ENCODE measurements at places on chromosomes 3 and 15.
A peak's percentile ranks its signal among the peaks of the same experiment; 100 is the strongest.

DNA sequence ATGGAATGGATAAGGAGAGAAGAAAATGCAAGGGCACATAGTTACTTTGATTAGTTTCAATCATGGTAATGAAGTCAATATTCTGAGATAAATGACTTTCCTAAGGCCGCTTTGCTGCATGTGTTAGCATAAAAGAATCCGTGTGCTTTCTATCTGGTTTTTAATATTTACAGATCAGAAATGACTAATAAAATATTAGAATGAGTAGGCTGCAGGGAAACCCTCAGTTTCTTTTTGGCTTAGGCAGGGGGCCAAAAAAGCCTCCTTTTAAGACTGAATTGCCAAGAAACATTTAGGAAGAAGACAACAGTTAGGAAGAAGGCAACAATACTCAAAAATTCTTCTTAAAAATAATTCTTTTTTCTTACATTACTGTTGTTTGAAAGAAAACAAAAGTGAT lies 11.6 kb downstream of the NEK11 start:
- DNase-seq = no peak

DNA sequence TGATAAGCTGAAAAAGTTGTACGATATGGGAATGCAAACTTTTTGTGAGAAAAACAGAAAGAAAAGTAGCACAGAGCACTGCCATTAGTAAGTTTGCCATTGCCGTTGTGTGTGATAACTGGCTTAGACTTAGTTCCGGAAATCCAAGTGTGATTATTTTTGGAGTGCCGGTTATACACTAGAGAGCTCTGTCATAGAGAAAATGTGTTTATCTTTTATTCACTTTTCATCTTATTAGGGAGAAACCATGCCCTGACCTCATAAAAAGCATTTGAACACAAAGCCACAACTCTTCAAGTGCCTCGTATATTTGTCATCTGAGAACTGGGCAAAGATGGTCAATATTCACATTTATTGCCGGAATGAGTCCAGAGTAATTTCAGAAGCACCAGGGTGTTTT lies 36.1 kb downstream of the CTDSPL start:
- no peak for DNase-seq

DNA sequence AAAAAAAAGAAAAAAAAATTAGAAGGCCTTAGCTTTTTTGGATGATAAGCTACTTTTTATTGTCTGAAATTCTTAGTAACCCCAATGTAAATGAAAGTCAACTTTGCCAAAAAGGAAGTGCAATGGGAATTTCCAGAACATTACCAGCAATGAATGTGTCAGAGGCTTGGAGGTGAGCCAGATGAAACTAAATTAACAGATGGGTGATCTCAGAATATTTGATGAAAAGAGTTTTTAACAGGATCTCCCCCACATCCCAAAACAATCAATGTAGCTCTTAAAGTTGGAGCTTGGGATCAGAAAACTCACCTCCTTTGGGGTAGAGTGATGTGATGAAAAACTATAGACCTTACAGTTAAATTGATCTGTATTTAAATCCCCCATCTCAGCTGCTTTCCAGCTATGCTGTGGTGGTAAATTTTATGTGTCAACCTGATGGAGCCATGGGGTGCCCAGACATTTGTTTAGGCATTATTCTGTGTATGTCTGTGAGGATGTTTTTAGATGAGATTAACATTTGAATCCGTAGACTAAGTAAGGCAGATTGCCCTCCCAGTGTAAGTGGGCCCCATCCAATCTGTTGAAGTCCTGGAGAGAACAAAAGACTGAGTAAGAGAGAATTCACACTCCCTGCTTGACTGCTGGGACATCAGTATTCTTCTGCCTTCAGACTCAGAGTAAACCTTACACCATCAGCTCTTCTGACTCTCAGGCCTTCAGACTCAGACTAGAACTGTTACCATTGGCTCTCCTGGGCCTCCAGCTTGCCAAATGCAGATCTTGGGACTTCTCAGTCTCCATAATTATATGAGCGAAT lies 84.3 kb upstream of the TNFSF10 start:
- no peak for DNase-seq

DNA sequence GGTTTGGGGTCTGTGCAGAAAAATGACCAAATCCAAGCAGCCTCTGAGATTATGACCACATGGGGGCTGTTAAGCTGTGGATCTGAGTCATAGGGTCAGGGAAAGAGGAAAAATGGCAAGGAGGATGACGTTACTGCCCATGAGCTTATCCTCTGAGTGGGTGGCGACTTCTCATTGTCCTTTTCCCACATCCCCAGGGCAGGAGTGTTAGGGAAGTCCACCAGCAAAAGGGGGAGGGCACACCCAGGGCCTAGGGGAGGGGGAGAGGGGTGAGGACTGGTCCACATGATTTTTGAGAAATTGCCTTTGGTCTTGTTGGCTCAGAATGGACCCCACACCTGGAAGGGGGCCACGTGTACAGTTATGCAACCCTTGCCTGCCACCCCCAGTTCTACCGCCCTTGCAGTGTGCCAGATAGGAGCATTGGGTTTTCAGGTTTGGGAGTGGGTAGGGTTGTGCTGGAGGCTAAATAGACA lies 2.6 kb downstream of the CD276 start:
- DNase-seq = no peak

- no peak for DNase-seq
Measured at GRCh38 chr3:32256206-32256605, 17.7 kb downstream of the CMTM8 start.

DNA sequence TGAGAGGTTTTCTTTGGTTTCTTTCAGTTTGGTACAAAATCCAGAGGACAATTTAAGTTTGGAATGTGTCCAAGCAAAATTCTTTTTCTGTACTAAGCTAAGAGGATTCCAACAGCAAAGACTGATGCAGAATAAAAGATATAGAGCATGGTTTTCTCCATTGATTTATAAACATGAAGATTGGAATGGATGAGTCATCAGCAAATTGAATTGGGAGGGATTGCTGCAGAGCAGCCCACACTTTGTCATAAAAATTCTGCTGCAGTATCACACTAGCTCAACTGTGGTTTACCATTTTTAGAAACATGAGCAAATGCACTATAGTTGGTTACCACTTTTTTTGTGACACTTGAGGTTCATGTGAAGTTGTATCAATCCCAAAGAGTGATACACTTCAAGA lies 16.1 kb upstream of the LARP6 start:
- no peak for DNase-seq

- DNase-seq = no peak
Measured at GRCh38 chr3:11154036-11154952, at the start of gene HRH1. TSS of gene HRH1 (plus strand) at chr3:11154493. CDS start at chr3:11259038, 104,545 bp downstream.

- DNase-seq = no peak
Measured at GRCh38 chr15:63791228-63791627, 42.5 kb downstream of the HERC1 start.

- DNase-seq = no peak
Measured at GRCh38 chr3:149575961-149576564, 81.8 kb downstream of the WWTR1 start.

DNA sequence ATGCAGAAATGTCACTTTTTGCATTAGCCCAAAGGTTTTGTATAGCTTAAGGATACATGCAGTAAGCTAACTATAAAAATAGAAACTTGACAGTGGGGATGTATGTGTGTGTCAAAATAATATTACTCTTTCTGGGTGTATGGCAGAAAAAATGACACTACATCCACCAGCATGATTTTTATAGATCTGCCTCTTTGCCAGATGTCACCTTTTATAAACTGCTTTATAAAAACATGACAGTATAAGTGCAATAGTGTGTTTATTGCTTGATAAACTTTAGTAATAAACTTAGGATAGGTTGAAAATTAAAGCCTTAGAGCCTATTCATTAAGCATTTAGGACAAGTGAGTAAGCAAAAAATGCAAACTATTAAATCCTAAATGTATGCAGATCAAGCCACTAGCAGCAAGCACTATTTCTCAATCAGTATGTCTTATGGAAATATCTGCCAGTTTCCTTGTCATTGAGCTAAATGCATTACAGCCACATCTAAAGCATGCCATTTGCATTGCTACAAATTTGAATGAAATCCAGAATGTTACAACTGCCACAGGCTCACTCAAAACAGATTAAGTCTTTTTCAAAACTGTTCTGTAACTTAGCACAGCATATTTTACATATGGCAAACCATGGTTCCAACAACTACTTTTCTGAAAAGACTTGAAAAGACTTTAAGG lies 935.0 kb downstream of the FHIT start:
- no peak for DNase-seq

DNA sequence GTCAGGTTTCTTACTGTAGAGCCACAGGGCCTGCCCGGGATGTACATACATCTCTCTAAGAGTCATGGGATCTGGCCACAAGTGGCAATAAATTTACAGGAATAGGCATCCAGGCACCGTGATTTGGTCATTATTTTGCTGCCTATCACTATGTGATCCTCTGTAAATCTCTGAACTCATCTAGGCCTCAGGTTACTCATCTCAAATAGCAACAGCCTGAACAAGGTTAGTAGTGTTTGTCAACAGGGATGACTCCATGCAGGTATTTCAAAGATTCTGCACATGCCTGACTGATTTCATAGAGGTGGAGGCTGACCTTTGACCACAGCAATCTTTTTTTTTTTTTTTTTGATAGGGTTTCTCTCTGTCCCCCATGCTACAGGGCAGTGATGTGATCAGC lies 88.8 kb upstream of the TBL1XR1 start:
- DNase-seq = no peak

GRCh38 chr15:68431792-68432401 lies at the start of gene ITGA11:
TSS of gene ITGA11 (minus strand) at chr15:68432163. CDS start at chr15:68432066, 97 bp downstream.
- peak; percentile 58 for DNase-seq

DNA sequence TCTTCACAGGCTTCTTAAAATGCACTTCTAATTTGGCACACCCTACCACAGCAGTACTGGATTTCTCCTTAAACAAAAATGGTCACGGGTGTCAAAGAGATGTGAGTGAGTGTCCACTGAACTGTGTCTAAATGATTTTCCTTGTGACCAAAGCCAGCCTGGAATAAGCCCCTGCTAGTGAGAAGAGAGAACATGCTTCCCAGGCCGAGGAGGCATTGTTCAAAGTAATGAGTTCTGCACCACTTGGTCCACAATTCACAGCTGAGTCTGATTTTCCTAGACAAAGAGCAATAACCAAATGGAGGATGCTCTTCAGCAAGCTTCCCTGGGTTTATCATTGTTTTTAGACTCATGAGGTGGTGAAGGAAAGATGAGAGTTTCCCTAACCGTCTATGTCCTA lies 3.8 kb downstream of the PLCH1 start:
- no peak for DNase-seq

DNA sequence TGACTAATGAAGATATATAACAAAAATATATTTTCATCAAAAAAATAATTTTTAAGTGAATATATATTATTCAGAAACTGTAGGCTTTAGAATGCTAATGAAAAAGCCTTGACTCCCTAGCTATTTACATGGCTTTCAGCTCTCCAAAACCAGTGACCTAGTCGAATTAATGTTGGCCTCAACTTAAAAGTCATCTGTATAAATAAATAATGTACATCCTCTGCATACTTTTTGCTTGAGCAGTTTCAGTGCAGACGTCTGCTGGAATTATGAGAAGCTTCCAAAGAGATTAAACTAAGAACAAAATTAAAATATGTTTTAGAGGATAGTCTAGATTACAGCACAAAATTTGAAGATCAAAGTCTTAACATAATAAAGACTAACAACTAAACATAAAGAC lies 520.4 kb upstream of the ALCAM start:
- DNase-seq = no peak

- no peak for DNase-seq
Measured at GRCh38 chr15:81184188-81184587, 12.5 kb upstream of the IL16 start.

- no peak for DNase-seq
Measured at GRCh38 chr15:40106203-40107161, 2.2 kb downstream of the BMF start.

GRCh38 chr3:130929804-130930203 lies 35.9 kb downstream of the ATP2C1 start:
- DNase-seq = no peak

DNA sequence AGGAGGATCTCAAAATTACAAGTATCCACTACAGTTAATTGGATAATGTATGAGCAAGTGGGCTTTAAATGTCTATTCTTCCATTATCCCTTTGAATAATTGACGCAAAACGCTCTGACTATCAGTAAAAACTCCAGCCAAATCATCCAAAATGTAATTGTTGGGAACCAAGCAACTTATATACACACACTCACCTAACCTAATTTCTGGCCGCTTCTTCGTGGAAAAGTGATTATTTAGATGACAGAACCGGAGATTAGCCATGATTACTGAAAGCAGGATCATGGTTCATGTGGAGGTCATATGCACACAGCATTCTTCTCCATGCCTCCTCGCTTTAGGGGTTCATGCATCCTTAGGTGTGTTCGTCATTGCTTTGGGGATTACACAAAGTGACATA lies 992.4 kb downstream of the NAALADL2 start:
- no peak for DNase-seq

GRCh38 chr3:136329593-136329992 lies 79.5 kb downstream of the PCCB start:
- DNase-seq = no peak

GRCh38 chr15:81323559-81323943 lies 390 bp downstream of the STARD5 start:
- no peak for DNase-seq

DNA sequence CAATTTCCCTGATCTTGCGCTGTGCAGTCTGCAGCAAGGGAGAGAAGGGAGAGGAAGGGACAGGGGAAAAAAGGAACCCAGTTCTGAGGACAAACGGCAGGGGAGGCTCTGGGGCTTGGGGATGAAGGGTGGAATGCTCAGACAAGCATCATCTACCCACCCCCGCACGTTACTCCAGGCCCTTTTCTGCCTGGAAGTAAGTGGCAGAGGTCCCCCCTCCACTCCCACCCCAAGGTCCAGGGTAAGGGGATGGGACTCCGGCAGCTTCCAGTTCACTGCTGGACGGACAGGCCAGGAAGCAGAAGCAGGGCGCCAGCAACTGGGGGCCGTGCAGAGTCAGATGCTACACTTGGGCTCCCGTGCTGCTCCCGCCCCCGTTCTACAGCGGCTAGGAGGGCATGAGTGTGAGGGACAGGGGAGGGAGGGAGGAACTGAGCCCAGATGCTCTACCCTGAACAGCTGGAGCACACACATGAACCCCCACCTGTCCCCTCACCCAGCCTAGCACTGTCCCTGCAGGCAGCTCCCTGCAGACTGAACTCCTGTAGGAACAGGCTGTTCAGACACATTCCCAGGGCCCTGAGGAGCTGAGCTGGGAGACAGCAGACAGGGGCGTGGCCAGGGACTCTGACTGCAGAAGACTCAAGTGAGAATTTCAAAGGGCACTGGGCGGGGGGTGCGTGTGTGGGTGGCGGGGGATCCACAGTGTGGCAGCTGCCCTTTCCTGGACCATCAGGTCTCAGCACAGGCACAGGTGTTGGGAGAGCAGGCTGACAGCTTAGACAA lies 59.7 kb downstream of the SENP2 start:
- no peak for DNase-seq

GRCh38 chr3:71585887-71586809 lies 2.6 kb upstream of the FOXP1 start:
- DNase-seq = no peak
